ENCODE measurements at places on chromosomes 11 and 22.

- DNase-seq = no peak
These were observed 20.3 kb downstream of the GRAMD4 start for GRCh38 chr22:46640293-46641055.

- peak; percentile 23 for DNase-seq
These were observed 451 bp upstream of the HDHD5 start for GRCh38 chr22:17159504-17159951.

- no peak for DNase-seq
These were observed 32.6 kb upstream of the GNAZ start for GRCh38 chr22:23037429-23038333.

DNA sequence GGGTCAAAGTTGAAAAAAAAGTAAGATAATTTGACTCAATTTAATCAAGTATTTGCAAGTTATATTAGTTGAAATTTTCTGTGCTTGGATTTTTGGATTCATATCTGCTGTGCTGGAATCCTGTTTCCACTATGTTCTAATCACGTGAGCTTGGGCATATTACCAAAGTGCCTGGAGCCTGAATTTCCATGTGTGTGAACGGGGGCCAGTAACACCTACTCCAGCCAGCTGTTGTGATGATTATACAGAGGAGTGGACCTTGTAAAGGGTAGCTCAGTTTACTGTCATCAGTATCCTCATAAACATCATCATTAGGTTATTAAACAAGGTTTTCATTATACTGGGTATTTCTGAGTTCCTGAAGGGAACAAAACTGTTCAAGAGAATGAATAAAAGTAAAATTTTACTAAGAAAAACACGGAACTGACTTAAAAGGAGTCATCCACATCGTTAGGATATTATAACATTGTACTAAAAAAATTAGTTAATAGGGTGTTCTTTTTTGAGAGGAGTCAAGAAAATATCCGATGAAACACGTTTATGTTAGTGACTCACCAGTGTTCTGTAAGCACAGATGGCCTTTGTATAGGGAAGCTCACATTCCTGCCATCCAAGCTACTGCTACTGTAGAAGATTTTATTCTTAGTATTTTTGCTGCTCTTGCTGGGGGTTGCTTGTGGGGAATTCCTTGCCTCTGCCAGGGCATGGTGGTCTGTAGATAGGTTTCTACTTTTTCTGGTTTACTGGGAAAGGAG, 144.1 kb downstream of the ARHGAP42 start:
- peak; percentile 53 for DNase-seq

DNA sequence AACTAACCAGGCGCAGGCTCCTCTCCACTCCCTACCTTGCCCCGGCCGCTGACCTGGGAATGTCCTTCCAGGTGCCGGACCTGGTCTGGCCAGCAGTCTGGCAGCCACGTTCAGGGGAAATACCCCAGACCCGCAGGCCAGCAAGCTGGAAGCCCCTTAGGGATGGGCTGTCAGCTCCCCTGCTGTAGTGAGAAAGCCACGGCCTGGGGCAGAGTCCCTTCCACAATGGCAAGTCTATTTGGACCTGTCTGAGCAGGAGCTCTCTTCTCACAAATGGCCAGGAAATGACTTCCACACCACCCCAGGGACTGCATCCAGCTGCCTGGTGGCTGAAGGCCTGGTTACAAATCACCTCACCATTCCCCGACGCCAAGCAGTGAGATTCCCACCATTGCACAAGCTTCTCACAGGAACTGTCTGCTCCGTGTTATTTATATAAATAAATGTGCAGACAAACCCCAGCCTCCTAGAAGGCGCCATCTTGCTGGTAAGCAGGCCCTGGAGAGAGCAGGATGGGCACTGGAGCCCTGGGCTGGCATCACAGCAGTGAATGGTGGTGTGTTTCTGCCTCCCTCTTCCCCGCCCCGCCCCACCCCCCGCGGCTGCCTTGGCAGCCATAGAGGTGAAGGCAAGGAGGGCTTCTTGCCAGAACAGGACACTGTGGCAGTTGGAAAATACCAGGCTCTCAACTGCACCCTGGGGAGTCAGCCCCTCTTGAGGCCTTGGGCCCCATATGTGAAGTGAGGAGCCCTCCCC, 23.7 kb downstream of the RSPH14 start:
- no peak for DNase-seq

GRCh38 chr22:46012881-46013281, 35.9 kb upstream of the WNT7B start:
- DNase-seq = no peak

- no peak for DNase-seq
These were observed 17.6 kb downstream of the FDX1 start for GRCh38 chr11:110447343-110447742.

- no peak for DNase-seq
These were observed 549.3 kb upstream of the TENM4 start for GRCh38 chr11:79990141-79990540.

- DNase-seq = no peak
These were observed 34.4 kb downstream of the ME3 start for GRCh38 chr11:86637988-86638387.

GRCh38 chr22:27534720-27535125, 266.8 kb downstream of the MN1 start:
- peak; percentile 89 for DNase-seq

DNA sequence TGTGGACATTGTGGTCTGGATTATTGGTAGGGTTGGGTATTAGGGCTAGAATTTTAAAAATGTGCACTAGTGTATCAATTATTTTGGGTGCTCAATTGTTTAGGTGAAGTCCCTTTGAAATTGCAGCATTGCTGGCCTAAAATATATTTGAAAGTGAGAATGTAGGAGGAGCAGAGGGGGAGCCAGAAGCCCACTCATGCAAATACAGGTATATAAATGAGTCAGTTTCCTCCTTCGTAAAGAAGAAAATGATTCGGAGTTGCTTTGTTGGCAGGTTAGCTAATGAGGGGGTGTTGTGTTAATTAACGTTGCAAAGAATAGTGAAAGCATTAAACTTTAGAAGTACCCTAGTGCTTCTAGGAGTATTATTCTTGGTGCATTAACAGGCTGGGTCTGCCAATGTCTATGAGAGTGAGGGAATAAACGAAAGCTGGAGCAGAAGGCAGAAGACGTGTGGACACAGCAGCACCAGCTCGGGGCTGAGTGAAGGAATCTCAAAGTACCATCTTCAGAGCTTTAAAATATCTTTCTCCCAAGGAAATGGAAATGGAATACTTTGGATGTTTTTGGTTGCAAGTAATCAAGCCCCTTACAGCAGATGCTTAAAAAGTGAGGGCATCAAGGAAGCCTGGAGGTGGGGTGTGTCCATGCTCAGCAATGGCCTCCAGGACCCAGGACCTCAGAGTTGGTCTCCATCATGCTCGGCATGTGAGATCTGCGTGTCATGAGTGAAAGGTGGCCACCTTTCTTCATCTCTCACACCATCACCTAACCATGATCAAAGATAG, 522.9 kb downstream of the NTM start:
- DNase-seq = no peak

- DNase-seq = no peak
These were observed 90.7 kb downstream of the C11orf87 start for GRCh38 chr11:109512680-109513079.

DNA sequence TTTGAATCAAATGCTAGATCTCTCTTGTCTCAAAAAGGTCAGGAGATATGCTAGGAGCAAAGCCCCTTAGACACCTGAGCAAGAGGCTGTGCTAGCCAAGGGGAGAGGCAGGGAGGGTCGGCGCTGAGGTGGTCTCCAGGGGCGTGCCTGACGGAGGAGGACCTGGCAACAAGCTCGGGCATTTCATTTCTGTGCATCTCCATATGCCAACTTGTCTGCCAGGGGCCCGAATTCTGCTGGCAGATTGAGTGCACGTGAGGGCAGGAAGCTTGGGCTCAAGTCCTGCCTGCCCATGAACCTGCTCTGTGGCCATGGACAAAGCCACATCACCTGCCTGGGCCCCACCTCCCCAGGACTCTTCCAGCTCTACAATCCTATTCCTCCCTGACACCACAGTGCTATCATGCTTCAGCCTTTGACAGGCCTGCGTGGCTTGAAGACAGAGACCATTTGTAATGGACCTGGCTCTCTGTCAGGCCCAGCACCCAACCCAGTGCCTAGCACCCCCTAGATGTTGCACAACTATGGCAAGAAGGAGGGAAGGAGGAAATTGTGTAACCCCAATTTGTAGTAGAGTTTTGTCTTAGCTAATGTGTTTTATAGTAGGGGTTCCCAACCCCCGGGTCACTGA, 16.3 kb upstream of the VSIG10L2 start:
- DNase-seq = no peak

DNA sequence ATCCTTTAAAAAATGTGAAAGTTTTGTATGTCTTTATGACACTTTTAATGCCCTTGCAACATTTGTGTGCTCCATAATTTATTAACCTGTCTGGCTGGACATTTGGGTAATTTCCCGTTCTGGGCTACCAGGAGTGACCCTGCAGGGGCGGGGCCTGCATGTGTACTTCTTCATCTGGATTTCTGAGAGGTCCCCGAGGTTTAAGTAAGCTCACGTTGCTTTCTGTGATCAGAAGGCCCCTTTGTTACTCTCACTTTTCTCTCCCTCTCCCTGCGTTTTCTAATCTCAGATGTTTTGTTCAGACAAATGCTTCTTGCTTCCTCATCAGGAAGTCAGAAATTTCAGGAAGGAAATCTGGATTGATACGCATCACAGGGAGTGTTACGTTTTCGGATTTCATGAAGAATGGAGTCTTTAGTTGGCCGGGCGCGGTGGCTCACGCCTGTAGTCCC, 78.9 kb upstream of the CRYBB3 start:
- DNase-seq = no peak

- DNase-seq = no peak
These were observed 59.2 kb downstream of the TRIM44 start for GRCh38 chr11:35721651-35722282.

DNA sequence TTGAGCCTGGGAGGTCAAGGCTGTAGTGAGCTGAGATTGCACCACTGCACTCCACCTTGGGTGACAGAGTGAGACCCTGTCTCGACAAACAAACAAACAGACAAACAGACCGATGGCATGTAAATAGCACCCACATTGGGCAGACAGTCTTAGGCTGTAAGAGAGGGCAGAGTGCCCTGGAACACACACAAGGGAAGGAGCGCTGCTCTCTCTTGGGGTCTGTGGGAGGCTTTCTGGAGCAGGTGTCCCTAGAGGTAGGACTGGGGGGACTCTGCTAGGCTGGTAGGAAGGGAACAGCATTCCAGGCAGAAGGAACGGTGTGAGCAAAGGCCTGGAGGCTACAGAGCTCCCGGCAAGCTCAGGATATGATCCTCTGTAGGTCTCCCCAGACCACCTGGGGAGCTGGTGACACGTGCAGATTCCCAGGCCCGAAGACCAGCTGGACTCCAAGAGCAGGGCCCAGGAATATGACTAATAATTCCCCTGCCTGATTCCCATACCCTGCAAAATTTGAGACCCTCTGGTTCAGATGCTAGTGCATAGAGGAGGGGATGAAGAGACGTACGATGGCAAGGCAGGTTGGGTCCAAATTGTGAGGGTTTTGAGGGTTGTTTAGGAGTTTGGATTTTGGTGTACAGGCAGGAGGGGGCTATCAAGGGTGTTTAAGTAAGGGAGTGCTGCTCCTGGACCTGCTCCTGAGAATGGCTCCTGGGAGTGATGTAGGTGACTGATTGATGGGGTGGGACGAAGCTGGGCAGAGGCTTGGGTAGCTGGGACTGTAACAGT, 11.6 kb downstream of the SMIM38 start:
- DNase-seq = no peak

DNA sequence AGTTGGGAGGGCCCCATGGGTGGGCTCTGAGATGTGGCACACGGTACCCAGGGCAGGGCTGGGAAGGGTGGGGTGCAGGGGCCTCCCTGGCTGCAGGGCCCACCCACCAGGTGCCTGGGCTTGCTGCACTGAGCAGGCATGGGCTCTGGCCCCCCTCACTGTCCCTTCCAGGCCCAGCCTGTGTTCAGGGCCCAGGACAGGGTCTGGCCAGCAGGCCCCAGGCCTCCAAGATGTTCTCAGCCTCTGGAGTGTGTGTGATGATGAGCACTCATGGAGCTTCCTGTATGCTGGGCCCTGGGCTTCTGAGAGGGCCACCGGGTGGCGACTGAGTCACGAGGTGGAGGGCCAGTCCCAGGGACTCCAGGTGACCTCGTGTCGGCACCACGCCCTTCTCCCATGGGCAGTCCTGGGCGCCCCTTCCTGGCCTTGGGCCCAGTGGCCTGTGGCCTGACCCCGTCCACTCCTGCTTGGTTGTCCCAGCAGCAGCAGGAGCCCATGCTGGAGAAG, 55.9 kb upstream of the CCDC188 start:
- DNase-seq = no peak

DNA sequence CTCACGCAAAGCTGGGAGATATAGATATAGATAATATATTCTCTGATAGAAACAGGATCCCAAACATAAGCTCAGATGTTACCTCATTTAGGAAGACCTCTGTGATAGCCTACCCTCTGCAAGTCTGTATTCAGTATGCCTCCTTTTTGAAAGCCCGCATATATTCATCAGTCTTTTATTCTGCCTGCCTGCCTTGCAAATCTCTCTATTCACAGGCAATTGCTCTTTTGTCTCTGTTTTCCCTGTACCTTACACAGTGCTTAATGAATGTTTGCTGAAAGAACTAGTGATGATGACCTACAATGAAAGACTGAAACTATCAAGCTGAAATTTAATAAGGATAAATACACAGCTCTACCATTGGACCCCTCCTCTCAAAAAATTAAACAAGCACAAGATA, 18.4 kb downstream of the DEUP1 start:
- no peak for DNase-seq

- no peak for DNase-seq
These were observed 32.3 kb upstream of the SORL1 start for GRCh38 chr11:121419836-121420235.

- DNase-seq = peak; percentile 69
These were observed 499 bp downstream of the ATL3 start for GRCh38 chr11:63670433-63671321.

- DNase-seq = no peak
These were observed 33.0 kb upstream of the RIC3 start for GRCh38 chr11:8201644-8202365.

DNA sequence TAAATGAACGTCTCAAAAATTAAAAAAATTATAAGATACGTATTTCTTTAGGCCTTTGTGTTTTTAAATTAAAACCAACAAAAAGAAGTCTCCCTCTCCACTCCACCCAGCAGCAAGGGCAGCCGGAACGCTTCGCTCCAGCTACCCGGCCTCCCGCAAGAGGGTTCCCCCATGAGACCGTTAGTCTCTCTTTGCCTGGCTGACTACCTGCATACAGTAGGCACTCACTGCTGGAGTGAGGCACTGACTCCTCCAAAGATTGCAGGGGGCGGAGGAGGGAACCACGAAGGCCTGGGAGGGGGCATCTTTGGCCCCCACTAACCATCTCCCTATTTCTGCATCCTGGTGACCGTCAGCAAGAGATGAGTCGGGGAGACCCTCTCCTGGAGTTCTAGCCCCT, 10.1 kb downstream of the CBX6 start:
- DNase-seq = no peak

DNA sequence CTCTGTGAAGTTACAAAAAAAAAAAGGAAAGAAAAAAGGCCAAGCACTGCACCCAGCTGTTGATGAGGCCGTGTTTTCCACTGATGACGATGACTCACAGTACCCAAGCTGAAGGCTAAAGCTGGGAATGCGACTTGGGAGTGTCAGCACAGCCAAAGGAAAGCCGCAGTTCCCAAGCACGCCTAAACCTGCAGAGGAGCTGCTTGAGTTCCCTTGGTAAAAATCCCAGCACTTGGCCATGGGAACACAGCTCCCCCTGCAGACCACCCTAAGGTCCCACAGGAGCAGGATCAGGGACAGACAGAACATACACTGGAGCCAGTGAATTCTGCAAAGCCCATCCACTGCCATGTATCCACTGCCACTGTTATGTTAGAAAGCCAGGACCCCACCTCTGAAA, 39.9 kb downstream of the SERGEF start:
- peak; percentile 93 for DNase-seq

- DNase-seq = no peak
These were observed at the start of gene NFAM1 for GRCh38 chr22:42432020-42432596. NFAM1 (minus strand) TSS chr22:42432403; CDS start chr22:42432357, 46 bp downstream.

GRCh38 chr11:115761348-115761747, 257.1 kb upstream of the CADM1 start:
- no peak for DNase-seq
